ENCODE measurements at places on chromosomes 5 and 9.

DNA sequence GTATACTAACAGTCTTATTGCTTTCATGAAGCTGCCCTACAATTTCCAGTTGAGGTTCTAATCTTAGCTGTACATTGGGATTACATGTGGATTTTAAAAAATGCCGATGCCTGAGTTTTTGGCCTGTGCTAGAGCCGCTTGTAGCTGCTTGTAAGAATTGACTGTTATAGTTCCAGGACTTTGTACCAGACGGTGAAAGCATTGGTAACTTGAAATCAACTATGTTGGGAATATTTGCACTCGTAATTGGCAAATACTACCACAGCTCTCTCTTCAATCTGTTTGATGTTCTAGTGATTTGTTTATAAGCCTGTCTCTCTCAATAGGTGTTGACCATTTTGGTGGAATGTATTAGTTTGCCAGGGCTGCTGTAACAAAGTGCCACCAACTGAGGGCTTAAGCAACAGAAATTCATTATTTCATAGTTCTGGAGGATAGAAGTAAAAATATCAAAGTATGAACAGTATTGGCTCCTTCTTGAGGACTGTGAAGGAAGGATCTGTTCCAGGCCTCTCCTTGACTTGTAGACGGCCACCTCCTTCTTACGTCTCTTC, 50.5 kb upstream of the DHFR start:
- no peak for ATAC-seq

DNA sequence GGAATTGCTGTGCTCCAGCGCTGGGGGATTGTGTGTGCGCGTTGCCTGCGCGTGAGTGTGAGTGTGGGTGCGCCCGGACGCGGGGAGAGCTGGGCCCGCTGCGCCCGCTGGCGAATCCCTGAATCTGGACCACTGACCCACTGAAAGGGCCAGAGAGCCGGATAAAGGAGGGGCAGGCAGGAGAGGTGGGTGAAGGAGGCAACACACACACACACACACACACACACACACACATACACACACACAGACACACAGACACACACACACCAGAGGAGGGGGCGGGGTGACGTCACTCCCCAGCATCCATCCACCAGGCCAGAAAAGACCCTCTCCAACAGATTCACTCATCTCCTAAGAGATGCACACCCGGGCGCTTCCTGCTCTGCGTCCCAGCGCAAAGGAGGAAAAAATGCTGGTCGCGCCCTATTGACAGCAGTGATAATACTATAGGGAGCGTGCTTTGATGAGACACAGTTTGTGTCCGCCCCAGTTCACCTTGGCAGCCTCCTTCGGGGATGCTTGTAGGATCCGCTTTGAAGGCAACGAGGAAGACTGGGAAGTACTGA, 1059.1 kb upstream of the DMAC1 start:
- ATAC-seq = no peak

GRCh38 chr5:160271836-160272235, 40.5 kb downstream of the CCNJL start:
- no peak for ATAC-seq

GRCh38 chr5:128081111-128081851, 2.3 kb upstream of the SLC12A2 start:
- ATAC-seq = no peak

DNA sequence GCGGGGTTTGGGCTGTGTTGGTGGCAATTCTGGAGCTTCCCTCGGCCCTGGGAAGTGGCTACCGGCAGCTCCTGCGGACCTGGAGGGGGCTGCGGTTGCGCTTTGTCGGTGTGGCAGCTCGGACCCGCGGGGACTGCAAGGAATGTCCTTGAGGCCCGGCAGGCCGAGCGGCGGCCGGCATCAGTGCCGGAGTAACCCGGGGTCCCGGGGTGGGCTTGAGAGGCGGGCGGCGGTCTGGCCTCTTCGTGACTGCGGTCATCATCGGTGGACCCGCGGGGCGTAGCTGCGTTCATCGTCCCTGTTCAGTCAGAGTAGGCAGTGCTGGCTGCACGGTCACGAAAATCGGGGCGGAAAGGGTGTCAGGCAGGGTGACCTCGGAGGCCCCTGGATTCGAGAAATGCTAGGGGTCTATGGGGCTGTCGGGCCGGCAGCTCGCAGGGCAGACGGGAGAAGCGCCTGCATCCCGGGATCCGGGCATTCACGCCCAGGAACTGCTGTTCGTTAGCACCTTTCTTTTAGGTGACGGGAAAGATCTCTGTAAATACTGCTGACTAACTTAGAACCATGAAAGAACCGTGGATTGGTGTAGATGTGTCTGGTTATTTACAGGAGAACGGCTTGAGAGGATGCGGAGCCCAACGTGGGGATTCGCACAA, 474 bp downstream of the HMGCR start:
- peak; percentile 1 for ATAC-seq

DNA sequence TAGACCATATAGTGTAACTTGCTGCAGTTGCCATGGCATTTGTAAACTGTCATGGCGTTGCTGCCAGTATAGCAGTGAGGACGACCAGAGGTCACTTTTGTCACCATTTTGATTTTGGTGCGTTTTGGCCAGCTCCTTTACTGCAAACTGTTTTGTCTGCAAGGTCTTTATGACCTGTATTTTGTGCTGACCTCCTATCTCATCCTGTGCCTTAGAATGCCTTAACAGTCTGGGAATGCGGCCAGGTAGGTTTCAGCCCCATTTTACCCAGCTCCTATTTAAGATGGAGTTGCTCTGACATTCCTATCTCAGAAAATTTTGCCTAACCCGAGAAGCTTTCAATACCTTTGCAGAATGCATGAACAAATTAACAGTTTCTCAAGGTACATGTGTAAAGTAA, 914.4 kb upstream of the ACO1 start:
- no peak for ATAC-seq

GRCh38 chr5:67672636-67673035, 476.0 kb upstream of the CD180 start:
- no peak for ATAC-seq

GRCh38 chr9:93648181-93648580, 71.8 kb downstream of the PHF2 start:
- no peak for ATAC-seq

DNA sequence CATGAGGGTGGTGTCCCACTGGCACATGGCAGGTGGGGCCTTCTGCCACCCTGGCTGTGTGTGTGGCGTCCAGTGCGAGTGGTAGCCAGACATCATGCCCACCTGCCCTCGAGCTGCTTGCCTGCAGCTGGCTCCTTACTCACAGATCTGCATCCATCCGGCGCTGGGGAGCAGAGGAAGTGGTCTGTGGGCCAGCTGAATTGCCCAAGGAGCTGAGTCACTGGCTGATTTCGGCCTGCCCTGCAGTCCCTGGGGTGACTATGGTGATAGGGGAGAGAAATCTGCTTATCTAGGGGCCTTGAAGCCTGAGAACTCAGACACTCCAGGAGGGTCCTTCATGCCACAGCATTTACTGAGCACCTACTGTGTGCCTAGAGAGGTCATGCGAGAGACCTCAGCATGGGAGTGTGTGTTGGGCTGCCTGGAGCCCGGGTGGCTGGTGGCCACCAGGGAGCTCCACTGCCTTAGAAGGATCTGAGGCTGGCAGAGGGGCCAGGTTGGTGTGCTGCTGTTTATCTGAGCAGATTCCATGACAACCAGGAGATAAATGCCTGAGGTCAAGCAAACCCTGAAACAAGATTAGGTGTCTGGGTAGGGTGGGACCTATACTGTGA, 57.1 kb downstream of the SLC22A5 start:
- peak; percentile 84 for ATAC-seq

- no peak for ATAC-seq
These were observed 103.1 kb upstream of the TXNDC8 start for GRCh38 chr9:110440796-110441195.

DNA sequence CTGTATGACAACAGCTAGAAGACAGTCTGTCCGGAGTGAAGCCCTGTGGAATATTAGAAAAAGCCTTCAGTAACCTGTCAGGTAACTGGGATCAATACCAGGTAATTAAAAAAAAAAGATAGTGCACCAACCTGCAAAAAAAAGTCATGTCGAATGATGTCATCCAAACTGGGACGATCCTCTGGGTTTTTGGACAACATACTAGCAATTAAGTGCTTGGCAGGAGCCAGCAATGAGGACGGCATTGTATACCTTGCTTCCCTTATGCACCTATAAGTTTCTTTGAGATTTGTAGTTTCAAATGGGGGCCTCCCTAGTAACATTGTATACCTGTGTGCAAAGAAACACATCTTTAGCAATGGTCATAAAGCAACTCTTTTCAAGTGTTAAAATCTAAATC, 2.8 kb downstream of the PLK2 start:
- ATAC-seq = no peak

GRCh38 chr5:33120671-33121070, 320.1 kb upstream of the TARS1 start:
- no peak for ATAC-seq

DNA sequence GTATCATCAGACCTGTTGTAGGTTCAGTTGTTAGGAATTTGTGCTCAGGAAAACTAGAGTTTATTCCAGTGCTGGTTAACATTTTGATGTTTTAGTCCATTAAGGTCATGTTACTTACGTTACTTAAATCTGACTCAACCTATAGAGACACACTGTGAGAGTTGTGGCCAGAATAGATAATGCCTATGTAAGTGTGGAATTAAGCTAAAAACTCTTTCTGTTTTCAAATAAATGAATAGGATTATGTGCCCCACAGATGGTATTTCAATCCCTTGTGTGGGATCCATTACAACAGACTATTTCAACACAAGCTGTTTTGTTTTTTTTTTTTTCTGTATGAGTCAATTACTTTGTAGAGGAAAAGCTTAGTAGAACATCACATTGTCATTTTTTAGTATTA, 68.1 kb downstream of the MEGF10 start:
- no peak for ATAC-seq

- ATAC-seq = no peak
These were observed 153.7 kb downstream of the TLE1 start for GRCh38 chr9:81535542-81536241.

- ATAC-seq = no peak
These were observed 1.3 kb downstream of the NR2F1-AS1 start for GRCh38 chr5:93579692-93580062.

GRCh38 chr5:58341476-58341875, 118.4 kb downstream of the PLK2 start:
- no peak for ATAC-seq

DNA sequence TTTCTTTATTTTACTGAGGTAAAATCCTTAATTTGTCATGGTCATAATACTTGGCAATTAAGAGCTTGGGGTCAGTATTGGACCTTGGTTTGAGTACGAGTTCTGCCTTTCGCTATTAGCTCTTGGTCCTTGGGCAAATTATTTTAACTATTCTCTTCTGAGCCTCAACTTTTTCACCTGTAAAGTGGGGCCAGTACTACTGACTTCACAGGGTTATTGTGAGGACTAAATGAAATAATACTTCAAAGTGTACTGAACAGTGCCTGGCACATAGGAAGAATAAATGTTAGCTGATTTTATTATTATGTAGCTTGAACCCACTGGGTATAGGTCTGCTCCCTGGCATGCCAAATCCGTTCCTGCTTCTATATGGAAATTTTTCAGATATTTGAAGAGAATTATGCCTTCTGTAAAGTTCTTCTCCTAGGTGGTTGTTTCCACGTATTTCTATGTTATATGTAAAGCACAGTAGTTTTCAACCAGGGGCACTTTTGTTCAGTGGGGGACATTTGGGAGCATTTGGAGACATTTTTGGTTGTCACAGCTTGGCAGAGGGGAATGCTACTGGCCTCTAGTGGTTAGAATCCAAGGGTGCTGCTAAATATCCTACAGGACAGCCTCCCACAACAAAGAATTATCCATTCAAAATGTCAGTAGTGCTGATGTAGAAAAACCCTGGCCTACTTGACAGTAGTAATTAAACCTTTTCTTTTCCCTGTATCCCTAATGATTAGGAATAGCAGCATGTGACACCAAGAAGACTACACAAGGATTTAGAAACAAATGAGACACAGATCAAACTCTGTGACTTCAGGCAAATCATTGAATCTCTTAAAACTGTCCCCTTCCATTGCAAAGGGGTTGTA, 4.5 kb downstream of the RCL1 start:
- ATAC-seq = no peak

- no peak for ATAC-seq
These were observed 165.8 kb downstream of the MELK start for GRCh38 chr9:36738318-36738976.

GRCh38 chr5:96703384-96703920, 41.3 kb downstream of the CAST start:
- no peak for ATAC-seq

GRCh38 chr9:136508729-136509500, 26.1 kb upstream of the SEC16A start:
- no peak for ATAC-seq

- peak; percentile 10 for ATAC-seq
These were observed 23.2 kb upstream of the PTGS1 start for GRCh38 chr9:122347348-122348287.

DNA sequence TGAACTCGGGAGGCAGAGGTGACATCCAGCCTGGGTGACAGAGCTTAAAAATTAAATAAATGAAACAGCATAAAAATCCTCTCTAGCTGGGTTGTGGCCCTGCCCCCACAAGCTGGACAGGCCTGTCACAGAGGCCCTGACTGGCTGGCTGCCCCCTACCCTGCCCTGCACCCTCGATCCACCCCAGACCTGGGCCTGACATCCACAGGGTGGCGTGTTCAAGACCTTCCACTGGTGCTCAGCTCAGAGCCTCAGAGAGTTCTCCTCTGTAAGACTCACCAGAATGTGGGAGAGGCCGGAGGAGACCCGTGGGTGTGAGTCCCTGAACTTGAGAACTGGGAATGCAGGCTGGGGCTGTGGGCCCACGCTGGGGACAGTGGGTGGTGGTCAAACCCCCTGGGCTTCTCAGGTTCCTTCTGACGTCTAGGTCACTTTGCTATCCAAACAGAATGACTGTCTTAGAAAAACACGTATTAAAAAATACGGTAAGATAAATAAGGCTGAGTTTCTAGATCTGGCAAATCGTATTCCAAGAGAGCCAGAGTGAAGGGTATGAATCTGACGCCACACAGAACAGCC, 9.7 kb upstream of the WDR38 start:
- ATAC-seq = no peak

DNA sequence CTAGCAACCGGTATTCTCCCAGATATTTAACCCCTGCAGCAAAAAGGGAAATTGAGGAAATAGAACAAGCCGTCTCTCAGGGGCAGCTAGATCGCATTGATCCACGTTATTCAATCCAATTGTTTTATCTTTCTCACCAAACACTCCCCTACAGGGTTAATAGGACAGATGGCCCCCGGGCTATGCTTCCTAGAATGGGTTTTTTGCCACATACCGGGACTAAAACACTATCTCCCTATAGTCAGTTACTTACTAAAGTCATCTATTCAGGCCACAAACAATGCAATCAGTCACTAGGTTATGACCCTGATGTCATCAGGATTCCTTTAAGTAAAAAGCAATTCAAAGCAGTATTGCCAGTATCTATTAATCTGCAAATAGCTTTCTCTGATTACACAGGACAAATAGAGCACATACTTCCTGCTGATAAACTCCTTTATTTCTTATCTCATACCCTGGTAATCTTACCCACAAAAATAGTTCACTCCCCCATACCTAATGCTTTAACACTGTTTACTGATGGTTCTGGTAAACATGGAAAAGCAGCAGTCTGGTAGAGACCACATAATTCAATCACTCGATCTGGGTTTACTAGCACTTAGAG, 159.0 kb downstream of the CPLANE1 start:
- ATAC-seq = no peak

- no peak for ATAC-seq
These were observed 81.2 kb downstream of the CNTLN start for GRCh38 chr9:17216011-17216410.

GRCh38 chr5:76565009-76565408, 58.2 kb downstream of the F2RL2 start:
- ATAC-seq = no peak
